ENCODE measurements at places on chromosomes 6 and 20.

DNA sequence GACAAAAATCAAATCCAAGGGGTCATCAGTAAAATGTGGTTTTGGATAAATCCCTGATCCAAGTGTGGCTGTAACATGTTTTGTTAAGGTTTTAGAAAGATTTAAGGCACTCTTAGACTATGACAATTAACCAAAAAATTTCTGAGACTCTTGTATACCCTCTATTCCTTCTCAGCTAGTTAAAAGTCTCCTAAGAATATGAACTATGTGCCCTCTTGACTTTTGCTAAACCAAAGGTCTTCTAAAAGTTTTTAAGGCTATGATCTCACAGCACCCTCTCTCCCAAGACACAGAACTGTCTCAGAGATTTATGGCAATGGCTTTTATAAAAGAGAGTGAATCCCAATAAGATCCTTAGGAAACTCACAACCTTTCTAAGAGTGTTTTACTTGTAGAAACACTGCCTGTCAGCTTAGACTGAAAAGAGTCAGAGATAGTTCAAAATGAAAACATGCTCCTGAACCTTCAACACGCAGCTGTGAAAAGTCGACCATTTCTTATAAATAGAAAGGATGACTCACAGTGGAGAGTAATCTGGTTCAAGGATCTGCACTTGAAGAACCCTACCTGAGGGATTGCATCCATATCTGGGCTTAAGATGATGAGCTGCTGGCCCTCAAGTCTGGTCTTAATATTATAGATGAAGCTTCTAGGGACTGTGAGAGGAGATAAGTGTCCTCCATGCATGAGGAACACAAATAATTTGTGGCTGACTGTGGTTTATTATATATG is 388.4 kb upstream of the GJE1 start:
- DNase-seq = no peak

DNA sequence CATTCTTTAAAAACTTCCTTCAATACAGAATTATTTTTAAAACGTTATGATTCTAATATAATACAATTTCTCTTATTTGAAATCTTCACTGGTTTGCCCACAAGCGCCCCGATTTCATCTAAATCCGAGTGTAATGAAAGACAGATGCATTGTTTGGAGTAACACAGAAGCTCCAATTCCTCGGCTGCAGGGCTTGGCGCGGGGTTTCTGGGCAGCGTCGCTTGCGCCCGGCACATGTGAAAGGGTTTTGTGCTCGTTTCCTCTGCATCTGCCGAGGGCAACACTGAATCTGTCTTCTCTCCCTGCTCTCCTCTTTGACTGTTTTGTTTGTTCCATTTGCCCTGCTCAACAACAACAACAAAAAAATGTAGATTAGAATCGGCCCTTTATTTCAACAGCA is 248.6 kb upstream of the QKI start:
- DNase-seq = no peak

GRCh38 chr20:38875175-38875993 is 50.8 kb upstream of the FAM83D start:
- DNase-seq = peak; percentile 71

DNA sequence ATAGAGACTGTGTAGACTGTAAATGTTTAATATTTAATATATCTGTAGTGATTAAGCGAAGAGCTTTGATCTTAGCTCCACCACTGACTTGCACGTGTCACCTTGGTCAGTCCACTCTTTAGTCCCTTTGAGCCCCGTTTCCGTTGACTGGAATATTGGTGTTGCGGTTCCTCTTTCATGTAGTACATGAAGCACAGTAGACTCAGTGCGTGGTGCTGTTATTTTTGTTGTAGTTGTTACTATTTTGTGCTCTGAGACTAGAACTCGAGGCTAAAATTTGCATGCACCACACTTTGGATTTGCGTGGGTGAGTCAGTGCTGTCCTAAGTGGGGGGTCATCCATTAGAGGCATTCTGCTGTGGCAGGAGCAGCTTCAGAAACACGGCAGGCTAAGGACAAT is 291.4 kb downstream of the QKI start:
- no peak for DNase-seq

GRCh38 chr6:109241199-109241598 is 141.1 kb downstream of the CD164 start:
- DNase-seq = no peak

GRCh38 chr6:6980999-6981597 is 126.7 kb upstream of the RREB1 start:
- no peak for DNase-seq

DNA sequence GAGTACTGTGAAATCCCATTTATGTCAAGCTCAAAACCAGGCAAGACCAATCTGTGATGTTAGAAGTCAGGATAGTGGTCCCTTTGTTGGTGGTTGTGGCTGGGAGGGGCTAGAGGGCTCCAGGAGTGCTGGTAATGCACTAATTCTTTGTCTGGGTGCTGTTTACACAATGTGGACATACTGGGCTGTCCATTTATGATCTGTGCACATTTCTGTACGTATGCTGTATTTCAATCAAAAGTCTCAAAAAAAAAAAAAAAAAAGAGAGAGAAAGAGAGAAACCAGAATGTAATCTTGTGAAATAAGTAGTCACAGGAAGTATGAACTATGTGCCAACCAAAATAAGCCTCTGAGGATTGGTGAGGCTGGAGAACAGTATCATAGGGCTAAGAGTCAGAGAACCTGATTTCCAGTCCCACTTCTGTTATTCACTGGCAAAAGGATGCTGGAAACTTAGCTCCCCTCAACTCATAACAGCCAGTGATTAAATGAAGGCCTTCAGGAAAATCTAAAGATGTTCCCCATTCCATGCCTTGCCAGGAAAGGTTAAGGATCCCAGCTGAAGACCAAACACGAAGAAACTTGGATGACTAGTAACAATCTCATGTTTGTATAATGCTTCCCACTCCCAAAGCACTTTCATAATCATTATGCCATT is 19.6 kb upstream of the TRAM2 start:
- DNase-seq = no peak

DNA sequence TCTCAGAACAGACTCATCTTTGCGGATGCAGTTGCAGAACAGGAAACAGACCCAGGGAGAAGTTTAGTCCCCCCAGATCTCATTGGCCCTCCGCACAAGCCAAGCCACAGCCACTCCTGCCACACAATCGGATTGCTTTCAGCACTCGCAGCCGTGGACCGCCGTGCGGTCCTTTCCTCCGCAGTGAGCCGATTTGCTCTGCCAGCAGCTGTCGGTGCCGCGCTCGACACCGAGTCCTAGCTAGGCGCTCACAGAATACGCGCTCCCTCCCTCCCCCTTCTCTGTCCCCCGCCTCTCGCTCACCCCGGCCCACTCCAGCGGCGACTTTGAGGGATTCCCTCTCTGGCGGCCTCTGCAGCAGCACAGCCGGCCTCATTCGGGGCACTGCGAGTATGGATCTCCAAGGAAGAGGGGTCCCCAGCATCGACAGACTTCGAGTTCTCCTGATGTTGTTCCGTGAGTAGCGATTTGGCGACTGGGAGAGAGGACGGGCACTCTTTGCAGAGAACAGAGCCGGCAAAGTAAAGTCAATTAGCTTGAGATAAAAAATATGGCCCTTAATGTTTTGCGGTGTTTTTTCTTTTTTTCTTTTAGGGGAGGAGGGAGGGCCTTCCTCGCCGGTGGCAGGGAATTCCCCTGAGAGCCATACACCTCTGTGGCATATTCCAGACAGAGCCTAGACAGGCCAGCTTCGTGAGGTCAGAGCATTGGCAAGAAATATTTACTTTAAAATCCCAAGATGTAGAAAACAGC is at the start of gene LAMP5:
Gene LAMP5 (plus strand): TSS at position 130 of the 753 bp plus-strand sequence. CDS start 263 bp downstream, at position 393.
- no peak for DNase-seq

DNA sequence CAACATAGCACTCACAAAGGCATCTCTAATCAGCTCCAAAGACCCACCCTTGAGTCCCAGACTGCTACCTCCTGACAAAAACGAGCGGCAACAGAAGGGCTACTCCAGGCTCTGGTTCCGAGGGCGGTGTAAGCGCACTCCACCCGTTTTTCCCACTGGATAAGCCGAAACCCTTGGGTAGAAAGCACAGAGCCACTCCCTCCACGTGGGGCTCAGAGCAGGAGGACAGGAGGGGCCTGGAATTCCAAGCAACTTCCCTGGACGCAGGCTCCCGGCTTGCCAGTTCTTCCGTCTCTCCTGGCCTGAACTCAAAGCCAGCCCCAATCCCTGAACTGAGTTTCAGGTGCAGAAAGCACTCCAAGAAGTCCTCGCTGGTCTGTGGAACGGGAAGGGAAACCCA is 7.4 kb downstream of the GMEB2 start:
- DNase-seq = no peak

DNA sequence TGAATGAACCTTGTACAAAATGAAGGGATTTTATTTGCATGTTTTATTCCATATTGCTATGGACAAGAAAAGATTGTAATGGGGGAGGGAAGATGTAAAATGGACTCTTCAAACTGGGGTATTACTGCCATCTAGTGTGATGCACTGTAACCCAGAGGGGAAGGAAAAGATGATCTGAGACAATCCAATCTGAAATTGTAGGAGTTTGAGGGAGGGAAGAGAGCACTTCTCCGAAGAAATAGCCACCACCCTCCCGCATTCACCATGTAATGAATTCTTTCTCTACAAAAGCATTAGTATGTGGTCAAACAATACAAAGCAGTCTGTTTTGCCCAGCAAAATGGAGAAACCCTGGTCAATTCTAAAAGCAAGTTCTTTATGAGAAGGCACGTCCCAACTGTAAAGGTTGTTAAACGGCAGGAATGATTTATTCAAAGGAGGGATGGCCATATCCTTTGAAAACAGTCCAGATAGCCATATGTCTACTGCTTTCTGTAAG is 679.5 kb upstream of the NRSN1 start:
- DNase-seq = no peak

GRCh38 chr6:166456395-166457156 is 73.8 kb upstream of the MPC1 start:
- DNase-seq = no peak

DNA sequence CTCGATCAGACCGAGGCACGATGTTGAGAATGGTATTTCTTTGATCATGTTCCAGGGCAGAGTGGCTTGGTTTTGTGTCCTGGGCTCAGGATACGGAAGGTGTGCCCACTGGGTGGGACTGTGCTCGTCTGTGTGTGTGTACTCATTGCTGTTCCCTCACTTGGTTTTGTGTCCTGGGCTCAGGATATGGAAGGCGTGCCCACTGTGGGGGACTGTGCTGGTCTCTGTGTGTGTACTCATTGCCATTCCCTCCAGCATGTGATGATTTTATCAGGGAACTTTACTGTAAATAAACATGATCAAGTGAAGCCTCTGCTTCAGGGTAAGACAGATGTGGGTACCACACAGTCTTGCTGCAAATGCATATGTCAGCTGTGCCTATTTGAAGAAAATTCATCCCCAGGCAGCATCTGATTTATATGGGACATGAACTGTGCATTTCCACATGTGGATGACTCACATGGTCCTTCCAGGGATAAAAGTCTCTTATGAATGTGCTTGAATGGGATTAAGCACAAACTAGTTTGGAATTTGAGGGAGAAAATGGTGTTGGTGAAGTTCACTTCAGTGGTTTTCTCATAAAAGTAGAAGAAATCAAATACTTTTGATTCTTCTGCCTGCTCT is 274.3 kb downstream of the QKI start:
- no peak for DNase-seq

DNA sequence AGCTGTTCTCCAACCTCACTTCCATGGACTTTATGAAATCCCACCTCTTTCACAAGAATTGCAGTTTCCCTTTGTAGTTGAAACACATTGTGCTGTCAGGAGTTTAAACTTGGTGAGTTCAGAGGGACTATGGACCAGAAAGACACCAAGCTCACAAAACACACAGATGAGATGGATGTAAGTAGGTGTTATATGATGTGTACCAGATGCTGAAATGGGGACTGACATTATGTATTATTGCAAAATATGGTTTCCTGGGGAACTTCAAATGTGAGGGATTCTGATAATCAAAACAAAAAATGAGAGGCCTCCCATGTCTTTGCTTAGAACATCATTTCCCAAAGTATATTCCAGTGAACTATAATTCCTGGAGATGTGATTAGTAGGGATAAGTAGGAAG is 401.1 kb upstream of the ARID1B start:
- DNase-seq = no peak

DNA sequence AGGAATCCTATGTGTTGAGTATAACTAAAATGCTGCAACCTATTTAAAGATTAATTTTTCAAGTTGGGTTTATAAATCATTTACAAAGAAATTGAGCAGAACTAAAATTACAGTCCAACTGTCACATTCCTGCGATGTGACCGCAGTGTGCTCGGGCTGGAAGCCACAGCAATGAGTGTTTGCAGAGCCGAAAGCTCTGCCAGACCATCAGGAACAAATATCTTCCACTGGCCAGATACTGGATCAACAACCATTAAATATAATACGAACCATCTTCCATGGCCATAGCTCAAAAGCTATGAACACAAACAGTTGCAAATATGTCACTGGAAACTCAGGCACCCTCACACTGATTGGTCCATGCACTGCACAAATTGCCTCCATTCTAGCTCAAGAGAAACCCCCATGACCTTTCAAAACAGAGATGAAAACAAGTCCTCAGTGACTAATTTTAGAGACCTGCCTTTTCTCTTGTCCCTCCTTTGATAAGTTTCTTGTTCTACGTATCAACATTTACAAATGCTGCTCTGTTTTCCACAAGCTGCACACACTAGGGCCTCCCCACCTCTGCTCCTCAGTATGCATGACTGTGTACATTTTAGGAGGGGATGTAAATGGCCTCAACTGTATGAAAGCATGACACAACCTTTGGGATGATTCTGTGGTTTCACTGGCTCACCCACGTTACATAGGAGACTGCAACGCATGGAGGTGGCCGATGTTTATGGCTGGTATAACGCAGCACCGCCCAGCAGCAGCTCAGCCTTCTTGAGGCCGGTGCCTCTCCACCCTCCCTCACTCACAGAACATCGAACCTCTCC is 171.7 kb downstream of the WDR27 start:
- DNase-seq = no peak

GRCh38 chr20:24138951-24139350 is 150.4 kb upstream of the GGTLC1 start:
- no peak for DNase-seq

GRCh38 chr6:85459224-85459901 is 9.5 kb downstream of the NT5E start:
- no peak for DNase-seq

DNA sequence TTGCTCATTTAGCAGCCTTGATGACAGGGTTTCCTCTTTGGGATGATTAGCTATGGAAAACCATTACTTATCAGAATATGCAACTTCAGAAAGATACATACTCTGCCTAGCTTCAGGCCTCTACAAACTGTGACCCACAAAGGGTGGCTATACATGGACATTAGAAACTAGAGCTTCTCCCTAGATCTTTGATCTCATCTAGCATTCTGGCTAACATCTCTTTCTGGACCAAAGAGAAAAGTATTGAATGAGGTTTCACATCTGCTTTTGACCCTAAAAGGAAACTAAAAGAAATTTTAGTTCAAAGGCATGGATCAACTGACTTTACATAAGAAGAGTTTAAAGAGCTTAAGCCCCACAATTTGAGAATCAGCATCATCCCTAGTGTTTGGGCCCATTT is 12.4 kb upstream of the HMGN3 start:
- DNase-seq = no peak

DNA sequence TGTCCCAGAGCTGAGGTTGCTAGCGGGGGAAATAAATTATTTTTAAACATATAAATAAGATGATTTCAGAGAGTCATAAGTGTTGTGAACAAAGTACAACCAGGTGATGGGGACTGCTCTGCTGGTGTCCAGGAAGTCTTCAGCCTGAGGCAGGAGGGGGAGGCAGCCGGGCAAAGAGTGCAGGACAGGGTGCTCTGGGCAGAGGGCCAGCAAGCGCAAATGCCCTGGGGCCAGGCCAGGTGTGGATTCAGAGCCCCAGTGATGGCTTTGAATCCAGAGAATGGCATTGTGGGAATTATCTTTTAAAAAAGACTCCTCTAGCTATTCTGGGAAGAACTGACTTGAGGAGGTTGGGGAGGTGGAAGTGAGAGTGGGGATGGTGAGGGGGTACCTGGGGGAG is 1.6 kb downstream of the CLPSL1 start:
- no peak for DNase-seq

- no peak for DNase-seq
Measured at GRCh38 chr6:85660181-85660611, 17.5 kb upstream of the SYNCRIP start.

All from memory B cell (primary cell).